ENCODE measurements at places on chromosomes 3 and 15. TPM values are rescaled to one million over a fixed set of nuclear protein-coding genes. Genes with fewer than 3 reads are reported as not detected.

DNA sequence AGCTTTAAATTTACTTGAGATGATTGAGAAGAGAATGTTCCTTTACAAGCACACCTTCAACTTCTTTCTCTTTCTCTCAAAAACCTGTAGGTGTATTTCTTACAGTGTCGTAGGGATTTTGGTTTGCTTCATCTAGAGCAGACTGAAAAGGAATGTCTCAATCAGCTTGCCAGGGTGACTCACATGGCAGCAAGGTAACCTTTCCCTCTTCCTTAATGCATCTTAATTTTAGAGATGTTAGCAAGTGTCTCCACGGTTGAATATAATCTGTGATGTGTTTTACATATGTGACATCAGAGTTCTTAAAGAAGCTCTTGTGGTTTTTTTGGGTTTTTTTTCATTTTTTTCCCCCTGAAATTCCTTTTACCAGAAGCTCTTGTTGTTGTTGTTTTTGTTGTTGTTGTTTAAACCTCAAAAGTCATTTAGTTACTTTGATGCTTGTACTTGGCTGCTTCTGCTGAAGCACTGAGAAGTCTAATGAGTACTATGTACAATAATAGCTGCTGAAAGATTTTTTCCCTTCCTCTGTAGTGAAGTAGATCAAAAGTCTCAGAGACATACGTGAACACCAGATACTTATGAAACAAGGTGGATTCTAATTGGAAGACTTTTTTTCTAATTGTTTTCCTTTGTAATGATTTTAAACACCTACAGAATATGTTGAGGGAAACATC is 83.1 kb downstream of the RETNLB start:
- DNase-seq = no peak

GRCh38 chr15:41958002-41958420 is 14.3 kb downstream of the EHD4 start:
- no peak for DNase-seq

DNA sequence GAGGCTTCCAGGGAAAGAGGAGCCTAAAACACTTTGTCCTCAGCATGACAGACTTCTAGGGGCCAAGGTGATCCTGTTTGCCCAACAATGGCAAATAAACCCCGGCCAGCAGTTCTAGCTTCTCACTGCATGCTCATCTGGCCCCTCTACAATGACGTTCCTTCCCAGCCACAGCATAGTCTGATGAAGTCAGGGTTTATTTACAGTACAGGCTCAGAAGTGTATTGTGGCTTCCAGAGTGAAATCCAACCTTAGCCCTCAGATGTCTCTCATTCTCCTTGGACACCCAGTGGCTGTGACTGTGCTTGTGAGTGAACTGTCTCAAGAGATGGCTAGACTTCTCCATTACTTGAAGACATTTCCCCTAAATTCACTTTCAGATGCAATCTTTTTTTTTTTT is 40.8 kb downstream of the BFSP2 start:
- no peak for DNase-seq

Gene ALG1L2
- not detected for total RNA-seq

Gene GOLGA8Q
- not detected for total RNA-seq

Gene CILP
- 0.03 TPM for total RNA-seq
